ENCODE measurements at places on chromosomes 11 and 22. TPM values are rescaled to one million over a fixed set of nuclear protein-coding genes. Genes with fewer than 3 reads are reported as not detected.

DNA sequence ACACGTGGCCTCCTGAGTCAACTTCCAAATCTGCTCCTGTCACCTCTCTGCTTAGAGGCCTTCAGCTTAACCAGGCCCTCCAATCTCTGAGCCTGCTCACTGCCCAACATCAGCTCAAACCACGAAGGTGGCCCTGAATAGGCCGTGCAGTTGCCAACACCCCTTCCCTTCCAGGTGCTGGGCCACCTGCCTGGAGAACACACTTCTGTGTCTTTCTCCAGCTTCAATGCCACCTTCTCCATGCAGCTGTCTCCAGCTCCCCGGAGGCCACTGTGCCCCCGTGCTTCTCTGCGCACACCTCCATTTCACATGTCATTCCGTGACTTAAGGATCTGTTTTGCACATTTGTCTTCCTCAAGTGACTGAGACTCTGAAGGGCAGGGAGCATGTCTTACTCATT is 5.3 kb downstream of the RELA start:
- no peak overlapping the region for H3K4me3 ChIP-seq
- peaks cover 16% of the 10 kb centered on the region for H3K36me3 ChIP-seq
- peaks cover 22% of the 10 kb centered on the region for H3K4me1 ChIP-seq
- no peak overlapping the region for H3K27ac ChIP-seq

The FOLR2 gene
- 4.5 TPM for total RNA-seq

- no peak overlapping the region for H3K27ac ChIP-seq
- DNase-seq, result no peak
- no peaks in the 10 kb centered on the region for H3K36me3 ChIP-seq
- no peaks in the 10 kb centered on the region for H3K4me1 ChIP-seq
Measured at GRCh38 chr11:20056109-20056949, 103.9 kb downstream of the DBX1 start.

GRCh38 chr22:41772645-41773044 is 27.8 kb upstream of the CCDC134 start:
- H3K4me3 ChIP-seq, result no peak overlapping the region
- H3K4me1 ChIP-seq, result no peaks in the 10 kb centered on the region
- DNase-seq, result no peak
- no peak overlapping the region for H3K27ac ChIP-seq

DNA sequence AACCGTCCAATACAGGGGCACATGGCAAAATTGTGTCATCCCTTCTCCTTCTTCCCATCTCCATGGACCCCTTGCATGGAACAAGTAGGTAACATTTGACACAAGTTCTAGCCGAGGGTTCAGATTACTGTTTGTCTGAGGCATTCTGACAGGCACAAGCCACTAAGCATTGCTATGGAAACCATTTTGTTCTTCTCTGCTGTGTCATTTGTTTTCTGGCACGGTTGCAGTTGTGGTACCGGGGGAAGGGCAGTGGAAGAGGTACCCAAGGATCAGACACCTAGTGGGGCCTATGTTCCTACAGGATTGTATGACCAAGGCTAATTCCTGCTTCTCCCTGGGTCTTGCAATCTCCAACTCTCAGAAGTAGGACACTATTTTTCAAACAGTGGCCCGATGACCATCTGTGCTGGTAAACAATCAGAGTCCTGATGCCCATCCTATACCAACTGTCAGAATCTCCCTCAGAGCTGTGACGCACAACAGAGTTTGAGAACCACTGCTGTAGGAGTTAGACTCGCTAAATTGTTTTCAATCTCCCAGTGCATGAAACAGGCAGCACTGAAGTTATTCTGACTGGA is 69.3 kb downstream of the KCNC1 start:
- H3K4me1 ChIP-seq, result no peaks in the 10 kb centered on the region
- H3K4me3 ChIP-seq, result no peak overlapping the region
- no peaks in the 10 kb centered on the region for H3K27me3 ChIP-seq

DNA sequence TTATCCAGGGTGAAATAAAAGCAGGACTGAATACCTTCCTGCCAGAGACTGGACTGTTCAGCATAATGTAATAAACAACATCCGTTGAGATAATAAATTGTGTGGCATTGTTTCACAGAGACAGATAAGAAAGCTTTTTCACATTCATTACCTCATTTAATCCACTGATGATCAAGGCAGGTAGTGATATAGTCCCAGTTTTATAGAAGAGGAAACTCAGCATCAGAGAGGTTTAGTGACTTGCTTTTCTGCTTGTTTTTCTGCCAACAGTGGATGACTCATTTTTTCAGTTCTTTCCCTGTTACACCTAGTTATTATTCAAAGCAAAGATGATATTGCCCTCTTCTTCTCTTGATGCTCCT is 4.0 kb downstream of the MYO18B start:
- no peak overlapping the region for H3K4me3 ChIP-seq
- H3K27me3 ChIP-seq, result no peaks in the 10 kb centered on the region
- DNase-seq, result no peak
- H3K27ac ChIP-seq, result no peak overlapping the region

DNA sequence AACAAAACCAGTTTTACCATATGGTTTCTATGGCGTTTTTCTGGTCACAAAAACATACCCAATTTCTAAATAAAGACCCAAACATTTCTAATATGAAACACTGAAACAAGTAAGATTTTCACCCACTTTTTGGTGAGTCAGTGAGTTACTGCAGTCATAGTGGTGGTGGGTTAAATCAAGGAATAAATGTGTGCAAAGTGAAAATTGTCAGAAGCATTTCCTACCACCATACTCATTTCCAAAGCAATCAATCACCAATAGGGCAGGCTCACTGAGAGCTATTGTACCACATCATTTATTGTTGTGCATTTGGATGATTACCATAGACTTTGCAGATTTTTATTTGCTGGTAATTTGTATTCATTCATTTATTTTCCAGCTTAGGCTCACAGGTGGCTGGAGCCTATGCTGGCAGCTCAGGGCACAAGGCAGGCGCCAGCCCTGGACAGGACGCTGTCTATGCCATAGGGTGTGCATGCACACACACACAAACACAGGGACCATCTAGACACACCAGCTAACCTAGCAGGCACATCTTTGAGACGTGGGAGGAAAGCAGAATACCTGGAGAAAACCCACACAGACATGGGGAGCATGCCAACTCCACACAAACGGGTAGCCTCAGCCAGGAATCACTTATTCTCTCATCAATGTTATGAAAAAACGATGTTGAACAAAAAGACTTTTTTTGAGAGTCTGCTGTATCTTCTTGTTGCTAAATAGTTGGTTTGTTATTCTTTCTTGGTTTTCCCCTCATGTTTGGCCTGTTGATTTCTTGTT is 5.1 kb downstream of the FAM118B start:
- no peaks in the 10 kb centered on the region for H3K27me3 ChIP-seq
- H3K4me1 ChIP-seq, result no peaks in the 10 kb centered on the region
- H3K4me3 ChIP-seq, result no peak overlapping the region
- H3K27ac ChIP-seq, result no peak overlapping the region
- no peak for DNase-seq
- H3K36me3 ChIP-seq, result no peaks in the 10 kb centered on the region

GRCh38 chr22:46045459-46046298 is 68.7 kb upstream of the WNT7B start:
- no peaks in the 10 kb centered on the region for H3K27me3 ChIP-seq
- peak overlapping the region; percentile 89 for H3K27ac ChIP-seq

DNA sequence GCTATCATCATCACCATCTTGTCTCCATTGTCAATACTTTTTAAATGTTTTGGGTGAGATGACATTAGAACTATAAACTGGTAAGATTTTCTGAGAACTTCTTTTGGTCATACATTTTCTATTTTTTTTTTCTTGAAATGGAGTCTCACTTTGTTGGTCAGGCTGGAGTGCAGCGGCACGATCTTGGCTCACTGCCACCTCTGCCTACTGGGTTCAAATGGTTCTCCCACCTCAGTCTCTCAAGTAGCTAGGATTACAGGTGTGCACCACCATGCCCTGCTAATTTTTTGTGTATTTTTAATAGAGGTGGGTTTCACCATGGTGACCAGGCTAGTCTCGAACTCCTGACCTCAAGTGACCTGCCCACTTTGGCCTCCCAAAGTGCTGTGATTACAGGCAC is 785.9 kb upstream of the ARHGAP42 start:
- H3K27ac ChIP-seq, result no peak overlapping the region
- no peaks in the 10 kb centered on the region for H3K27me3 ChIP-seq
- no peak for DNase-seq
- H3K4me3 ChIP-seq, result no peak overlapping the region

The NXPE1 gene
- total RNA-seq, result 217 TPM

The P2RX3 gene
- total RNA-seq, result not detected

Data from colonic mucosa (tissue), 4 donors.